Sigmoid colon (tissue), 7 donors: ENCODE measurements at places on chromosomes 12 and 14. TPM values are rescaled to one million over a fixed set of nuclear protein-coding genes. Genes with fewer than 3 reads are reported as not detected.

DNA sequence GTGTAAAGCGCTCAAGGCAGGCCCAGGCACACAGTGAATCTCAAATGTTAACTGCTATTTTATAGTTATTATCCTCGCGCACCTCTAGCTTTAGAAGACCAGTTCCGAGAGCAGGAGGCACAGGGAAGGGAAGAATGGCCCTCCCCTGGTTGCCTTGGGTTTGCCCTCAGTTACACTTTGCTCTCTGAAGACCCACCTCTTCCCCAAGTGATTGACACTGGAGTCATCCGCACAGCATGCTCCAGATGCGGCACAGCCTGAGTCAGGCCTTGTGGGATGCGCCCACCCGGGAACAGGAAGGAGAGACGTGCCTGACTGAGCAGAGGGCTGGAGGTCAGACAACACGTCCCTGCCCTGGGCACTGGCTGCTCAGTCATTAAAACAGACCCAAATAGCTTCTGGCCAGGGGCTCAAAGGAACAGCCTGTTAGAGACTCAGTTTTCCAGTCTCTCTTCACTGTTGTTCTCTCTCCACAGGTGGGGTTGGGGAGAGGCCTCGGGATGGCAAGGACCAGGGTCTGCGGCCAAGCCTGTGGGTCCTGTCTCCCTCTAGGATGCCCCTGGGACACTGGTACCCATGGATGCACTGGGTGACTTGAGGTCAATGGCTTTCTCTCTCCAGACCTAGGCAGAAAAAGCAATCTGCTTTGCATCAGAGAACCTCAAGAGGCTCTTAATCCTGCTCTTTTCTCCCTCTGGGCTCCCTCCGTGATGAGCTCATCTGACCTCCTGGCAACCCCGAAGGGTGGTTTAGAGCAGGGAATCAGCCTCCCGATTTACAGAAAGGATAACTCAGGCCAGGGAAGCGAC, 13.6 kb upstream of the MLXIP start:
- H3K4me3 ChIP-seq: peak overlapping the region; percentile 9
- H3K27ac ChIP-seq: peak overlapping the region; percentile 96
- H3K4me1 ChIP-seq: peaks cover 95% of the 10 kb centered on the region
- H3K36me3 ChIP-seq: no peaks in the 10 kb centered on the region
- no peaks in the 10 kb centered on the region for H3K27me3 ChIP-seq

GRCh38 chr12:10989107-10989506, 2.4 kb upstream of the TAS2R50 start:
- H3K27me3 ChIP-seq: no peaks in the 10 kb centered on the region
- H3K36me3 ChIP-seq: no peaks in the 10 kb centered on the region

Gene SGPP1
- total RNA-seq: 18.8 TPM

Gene FAM186B
- total RNA-seq: not detected

DNA sequence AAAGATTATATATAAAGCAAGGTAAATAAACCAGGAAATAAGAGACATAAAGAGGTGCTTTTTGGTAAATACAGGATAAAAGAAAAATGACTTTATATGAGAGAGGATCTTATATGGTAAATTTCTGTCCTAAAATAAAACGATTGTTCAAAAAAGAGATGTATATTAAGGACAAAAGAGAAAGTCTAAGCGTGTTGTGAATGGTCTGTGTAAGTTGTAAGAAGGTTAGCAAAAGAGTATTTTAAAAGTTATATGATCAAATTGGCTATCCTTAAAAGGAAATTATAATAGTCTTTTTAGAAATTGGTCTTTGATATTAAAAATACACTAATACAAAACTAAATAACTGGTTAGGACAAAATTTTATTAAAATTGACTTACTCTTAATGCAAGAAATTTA, 14.1 kb upstream of the ACSM4 start:
- DNase-seq: no peak
- H3K27me3 ChIP-seq: no peaks in the 10 kb centered on the region
- no peaks in the 10 kb centered on the region for H3K4me1 ChIP-seq
